ENCODE measurements at places on chromosomes 13 and 19. TPM values are rescaled to one million over a fixed set of nuclear protein-coding genes. Genes with fewer than 3 reads are reported as not detected.

GRCh38 chr19:7515645-7516151 lies at the start of gene ZNF358:
ZNF358 (plus strand) TSS chr19:7516103; CDS start chr19:7519243, 3,140 bp downstream.
- peaks cover 22% of the 10 kb centered on the region for H3K4me1 ChIP-seq
- peak within 1 kb of the TSS; percentile 71 for H3K27ac ChIP-seq
- DNase-seq = peak; percentile 91
- H3K4me3 ChIP-seq = peak within 1 kb of the TSS; percentile 74

GRCh38 chr19:58059003-58059670 lies at the start of gene ZNF135:
ZNF135 (plus strand) TSS chr19:58059282; CDS start chr19:58060003, 721 bp downstream.
- H3K36me3 ChIP-seq = peaks cover 26% of the 10 kb centered on the region
- H3K4me1 ChIP-seq = peaks cover 39% of the 10 kb centered on the region
- peak within 1 kb of the TSS; percentile 76 for H3K4me3 ChIP-seq
- no peaks in the 10 kb centered on the region for H3K27me3 ChIP-seq
- peak within 1 kb of the TSS; percentile 94 for H3K27ac ChIP-seq

Gene CELF5
- 12.7 TPM for total RNA-seq

GRCh38 chr19:3904233-3904632 lies 23.7 kb downstream of the ATCAY start:
- H3K27ac ChIP-seq = no peak overlapping the region
- peaks cover 80% of the 10 kb centered on the region for H3K36me3 ChIP-seq
- no peaks in the 10 kb centered on the region for H3K4me1 ChIP-seq

Gene SLAIN1
- 72.6 TPM for total RNA-seq

Gene LGI4
- 18.5 TPM for total RNA-seq

GRCh38 chr13:44819245-44819644 lies 170.0 kb downstream of the NUFIP1 start:
- no peaks in the 10 kb centered on the region for H3K36me3 ChIP-seq
- DNase-seq = no peak
- H3K27ac ChIP-seq = no peak overlapping the region
- H3K27me3 ChIP-seq = no peaks in the 10 kb centered on the region
- H3K4me1 ChIP-seq = no peaks in the 10 kb centered on the region
- H3K4me3 ChIP-seq = no peak overlapping the region

DNA sequence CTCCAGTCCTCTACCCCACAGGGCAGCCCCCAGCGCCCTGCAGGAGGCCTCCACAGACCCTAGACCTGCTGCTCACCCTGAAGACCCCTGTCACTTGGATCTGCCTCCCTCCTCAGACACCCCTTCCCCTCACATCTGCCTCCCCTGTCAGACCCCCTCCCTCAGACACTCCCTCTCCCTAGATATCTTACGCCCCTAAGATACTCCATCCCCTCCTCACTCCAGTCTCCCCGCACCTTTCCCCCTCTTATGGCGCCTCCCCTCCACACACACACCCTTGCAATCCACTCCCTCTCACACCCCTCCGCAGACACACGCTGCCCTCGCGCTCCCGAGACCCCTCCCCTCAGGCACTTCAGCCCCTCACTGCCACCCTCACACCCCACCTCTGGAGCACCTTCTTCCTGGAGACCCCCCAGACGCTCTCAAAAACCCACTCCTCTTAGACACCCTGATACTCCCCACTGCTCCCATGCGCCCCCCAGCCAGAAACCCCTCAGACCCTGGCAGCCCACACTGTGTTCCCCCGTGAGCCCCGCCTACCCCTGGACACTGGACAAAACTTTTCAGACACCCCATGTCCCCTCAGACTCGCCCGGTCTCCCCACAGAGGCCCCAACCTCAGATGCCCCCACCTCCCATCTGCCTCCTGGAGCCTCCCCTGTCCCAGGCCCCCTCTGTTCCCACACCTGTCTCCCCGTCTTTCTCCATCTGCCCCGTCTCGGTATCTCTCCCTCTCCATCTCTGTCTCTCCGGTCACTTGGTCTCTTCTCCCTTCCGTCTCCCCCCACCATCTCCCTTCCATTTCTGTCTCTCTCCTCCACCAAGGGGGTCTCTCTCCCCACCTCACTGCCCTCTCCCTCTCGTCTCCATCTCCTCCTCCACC lies 14.5 kb downstream of the ERFL start:
- H3K4me1 ChIP-seq = peaks cover 12% of the 10 kb centered on the region
- peaks cover 80% of the 10 kb centered on the region for H3K27me3 ChIP-seq
- DNase-seq = no peak
- H3K36me3 ChIP-seq = no peaks in the 10 kb centered on the region
- H3K4me3 ChIP-seq = no peak overlapping the region

DNA sequence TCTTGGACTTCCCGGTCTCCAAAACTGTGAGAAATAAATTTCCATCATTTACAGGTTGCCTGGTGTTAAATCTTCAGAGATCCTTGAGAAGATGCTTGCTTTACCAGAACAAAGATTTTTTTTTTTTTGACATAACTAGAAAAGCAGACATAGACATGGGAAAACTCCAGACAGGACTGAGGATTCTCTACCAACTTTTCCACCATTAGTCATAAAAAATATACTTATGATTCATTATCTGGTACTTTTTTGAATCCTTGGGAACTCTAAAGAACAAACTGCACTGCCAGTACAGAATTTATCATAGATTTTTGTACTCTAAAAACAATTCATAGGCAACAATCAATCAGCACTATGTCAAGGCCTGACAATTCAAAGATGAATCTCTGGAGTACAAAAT lies 487.6 kb downstream of the EFNB2 start:
- H3K27me3 ChIP-seq = no peaks in the 10 kb centered on the region
- no peaks in the 10 kb centered on the region for H3K36me3 ChIP-seq
- no peaks in the 10 kb centered on the region for H3K4me1 ChIP-seq
- no peak overlapping the region for H3K4me3 ChIP-seq
- no peak for DNase-seq

DNA sequence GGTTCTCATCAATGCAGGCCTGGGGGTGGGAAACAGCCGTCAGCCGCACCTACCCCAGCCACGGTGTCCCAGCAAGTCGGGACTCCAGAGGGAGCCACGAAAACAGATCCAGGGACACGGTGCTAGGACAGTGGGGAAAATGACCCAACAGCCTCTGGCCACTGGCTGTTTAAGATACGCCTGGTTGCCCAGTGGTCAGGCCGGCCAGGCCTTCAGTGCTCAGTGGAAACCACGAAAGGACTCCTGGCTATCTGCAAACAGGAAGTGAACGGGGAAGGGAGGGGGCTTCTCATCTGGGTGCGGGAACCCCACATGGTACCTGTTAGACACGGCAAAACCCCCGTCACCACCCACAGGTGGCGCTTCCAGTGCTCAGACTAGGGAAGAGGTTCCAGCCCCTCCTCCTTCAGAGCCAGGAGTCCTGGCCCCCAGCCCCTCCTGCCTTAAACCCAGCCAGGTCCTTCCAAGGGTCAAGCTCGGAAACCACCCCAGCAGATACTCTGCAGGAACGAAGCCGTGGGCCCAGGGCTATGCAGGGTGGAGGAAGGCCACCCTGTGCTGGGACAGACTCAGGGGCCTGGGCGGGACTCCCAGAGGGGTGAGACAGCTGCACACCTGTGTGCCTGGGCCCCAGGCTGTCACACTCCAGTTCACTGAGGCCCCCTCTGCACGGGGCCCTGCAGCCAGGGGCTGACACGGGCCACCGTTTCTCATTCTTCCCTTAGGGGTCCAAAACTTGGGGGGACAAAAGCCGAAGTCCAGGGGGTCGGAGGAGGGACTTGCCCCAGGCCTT lies 4.5 kb downstream of the PPP1R12C start:
- no peak for DNase-seq
- peaks cover 49% of the 10 kb centered on the region for H3K4me1 ChIP-seq
- H3K27ac ChIP-seq = peak overlapping the region; percentile 72
- no peaks in the 10 kb centered on the region for H3K27me3 ChIP-seq
- H3K4me3 ChIP-seq = no peak overlapping the region

DNA sequence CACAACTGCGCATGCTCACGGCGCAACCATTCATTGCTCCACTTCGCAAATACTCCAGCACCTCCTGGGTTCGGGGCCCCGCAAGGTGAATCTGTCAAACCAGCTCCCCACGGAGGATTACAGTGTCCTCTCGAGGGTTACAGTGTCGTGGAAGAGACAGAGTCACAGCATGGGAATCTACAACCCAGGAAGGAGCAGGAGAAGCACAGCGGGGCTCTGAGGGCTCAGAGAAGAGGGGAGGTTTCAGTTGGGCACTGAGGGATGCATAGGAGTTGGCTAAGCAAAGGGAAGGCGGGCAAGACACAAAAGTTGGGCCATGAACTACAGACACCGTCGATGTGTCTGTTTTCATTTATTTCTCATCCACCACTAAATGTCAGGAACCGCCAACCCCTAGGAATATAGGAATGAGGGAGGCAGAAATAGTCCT lies 1.0 kb upstream of the GTF2F1 start:
- H3K27me3 ChIP-seq = no peaks in the 10 kb centered on the region
- H3K27ac ChIP-seq = peak overlapping the region; percentile 98
- peak overlapping the region; percentile 83 for H3K4me3 ChIP-seq
- peaks cover 26% of the 10 kb centered on the region for H3K36me3 ChIP-seq
- no peak for DNase-seq

Gene TMPRSS9
- total RNA-seq = 0.33 TPM

Gene ZNF471
- total RNA-seq = 16.3 TPM

DNA sequence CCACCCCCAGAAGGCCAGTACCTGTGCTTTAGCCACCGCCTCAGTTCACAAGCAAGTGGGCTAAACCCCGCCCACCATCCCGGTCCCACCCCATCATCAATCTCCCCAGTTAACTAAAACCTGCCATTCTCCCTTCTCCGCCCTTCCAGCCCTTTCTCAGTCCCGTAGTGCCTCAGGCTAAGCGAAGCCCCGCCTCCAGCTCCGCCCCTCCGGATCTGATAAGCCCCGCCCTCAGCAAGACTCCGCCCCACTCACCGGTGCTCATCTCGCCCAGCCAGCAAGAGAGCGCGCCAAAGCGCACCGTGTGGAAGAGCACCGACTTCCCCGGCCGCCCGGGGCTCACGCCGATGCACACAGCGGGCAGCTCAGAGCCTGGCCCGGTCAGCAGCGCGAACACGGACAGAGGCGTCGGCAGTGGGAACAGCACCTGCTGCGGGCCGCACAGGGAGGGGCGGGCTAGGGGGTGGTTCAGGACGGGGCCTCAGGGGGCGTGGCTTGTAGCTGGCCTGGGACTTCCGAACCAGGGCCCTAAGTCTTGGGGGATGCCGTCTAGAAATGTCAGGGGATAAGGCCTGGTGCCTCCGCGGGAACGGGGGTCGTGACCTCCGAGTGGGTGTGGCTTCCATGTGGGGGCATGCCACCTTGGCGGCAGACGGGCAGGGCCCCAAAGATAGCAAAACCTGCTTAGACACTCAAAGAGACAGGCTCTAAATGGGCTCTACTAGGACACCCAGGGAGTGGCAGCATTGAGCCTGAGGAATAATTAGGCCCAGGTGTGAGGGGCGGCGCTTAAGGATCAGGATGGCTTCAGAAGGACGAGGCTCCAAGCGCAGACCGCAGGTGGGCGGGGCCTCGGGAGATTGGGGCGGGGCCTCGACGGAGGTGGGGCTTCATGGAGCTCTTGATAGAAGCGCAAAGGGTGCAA lies 21.4 kb downstream of the MAP4K1 start:
- no peaks in the 10 kb centered on the region for H3K36me3 ChIP-seq
- peak; percentile 38 for DNase-seq
- no peaks in the 10 kb centered on the region for H3K27me3 ChIP-seq
- H3K4me1 ChIP-seq = peaks cover 10% of the 10 kb centered on the region

- peak within 1 kb of the TSS; percentile 66 for H3K4me3 ChIP-seq
- H3K4me1 ChIP-seq = peaks cover 14% of the 10 kb centered on the region
- H3K27me3 ChIP-seq = no peaks in the 10 kb centered on the region
- DNase-seq = peak; percentile 64
- no peaks in the 10 kb centered on the region for H3K36me3 ChIP-seq
Observed at GRCh38 chr13:36131222-36131930, at the start of gene DCLK1. DCLK1 (minus strand) TSS chr13:36131382.

DNA sequence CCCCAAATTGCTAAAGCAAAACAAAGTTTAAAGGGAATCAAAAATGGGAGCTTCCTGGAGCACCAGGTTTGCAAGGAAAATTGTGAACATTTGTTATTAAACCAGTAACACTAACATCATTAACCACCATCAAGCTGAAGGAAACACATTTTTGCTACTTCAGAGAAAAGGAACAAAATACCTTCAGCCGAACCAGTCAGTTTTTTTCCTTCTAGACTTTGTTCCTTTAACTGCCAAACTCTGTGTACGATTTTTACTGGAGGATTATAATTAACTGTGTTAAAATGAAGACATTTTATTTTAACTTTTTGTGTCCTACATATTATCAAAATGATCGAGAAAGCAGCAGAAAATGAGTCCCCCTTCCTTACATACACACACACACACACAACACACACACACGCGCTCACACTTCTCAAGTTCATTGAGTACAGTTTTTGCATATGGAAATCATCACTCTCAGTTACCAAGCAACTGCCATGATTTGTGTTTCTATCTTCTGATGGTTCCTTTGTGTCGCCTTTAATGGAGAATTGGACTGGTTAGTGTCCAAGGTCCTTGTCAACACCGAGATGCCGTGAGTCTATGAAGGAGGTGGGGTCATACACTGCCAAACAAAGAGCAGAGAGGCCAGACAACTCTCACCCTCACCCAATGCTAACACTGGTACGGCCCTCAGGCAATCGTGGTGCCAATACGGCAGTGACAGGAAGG lies 9.8 kb upstream of the SERP2 start:
- no peak overlapping the region for H3K4me3 ChIP-seq
- H3K27ac ChIP-seq = no peak overlapping the region
- H3K36me3 ChIP-seq = no peaks in the 10 kb centered on the region
- DNase-seq = peak; percentile 51
- H3K27me3 ChIP-seq = no peaks in the 10 kb centered on the region

- H3K4me1 ChIP-seq = peaks cover 7% of the 10 kb centered on the region
- H3K27me3 ChIP-seq = no peaks in the 10 kb centered on the region
- no peak for DNase-seq
- peaks cover 68% of the 10 kb centered on the region for H3K36me3 ChIP-seq
- H3K27ac ChIP-seq = no peak overlapping the region
- H3K4me3 ChIP-seq = no peak overlapping the region
Observed at GRCh38 chr13:112880976-112881540, 88.0 kb upstream of the MCF2L start.

- peaks cover 11% of the 10 kb centered on the region for H3K36me3 ChIP-seq
- no peaks in the 10 kb centered on the region for H3K27me3 ChIP-seq
- H3K27ac ChIP-seq = no peak overlapping the region
- DNase-seq = no peak
Observed at GRCh38 chr13:24008679-24009078, 111.4 kb upstream of the C1QTNF9B start.

DNA sequence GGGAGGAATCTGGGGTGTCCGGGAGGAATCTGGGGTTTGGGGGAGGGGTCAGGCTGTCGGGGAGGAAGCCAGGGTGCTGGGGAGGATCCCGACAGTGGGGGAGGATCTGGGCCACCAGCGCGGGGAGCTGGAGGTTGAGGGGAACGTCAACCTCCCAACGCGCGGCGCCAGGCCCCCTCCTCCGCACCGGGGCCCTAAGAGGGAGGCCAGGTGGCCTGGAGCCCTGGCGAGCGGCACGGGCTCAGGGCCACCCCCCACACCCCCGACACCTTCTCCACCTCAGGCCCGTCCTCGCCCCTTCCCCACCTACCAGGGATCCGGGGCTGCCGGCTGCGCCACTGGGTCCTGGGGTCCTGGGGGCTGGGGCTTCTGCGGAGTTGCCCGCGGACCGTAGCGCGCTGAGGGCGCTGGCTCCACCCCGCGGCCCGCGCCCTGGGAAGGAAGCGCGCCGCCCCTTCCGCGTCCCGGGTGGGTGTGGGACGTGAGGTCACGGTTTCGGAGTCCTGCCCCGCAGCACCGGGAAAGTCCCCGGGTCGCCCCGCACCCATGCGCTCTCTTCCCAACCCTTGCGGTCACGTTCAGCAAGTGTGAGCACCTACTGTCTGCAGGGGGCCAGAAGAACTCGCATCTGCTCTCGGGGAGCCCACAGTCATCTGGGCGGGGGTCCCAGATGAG lies at the start of gene TICAM1:
Gene TICAM1, minus strand, starts transcription at position 409 of the 675 bp plus-strand sequence. CDS start 13,335 bp downstream, outside the sequence.
- H3K27me3 ChIP-seq = peaks cover 2% of the 10 kb centered on the region
- peak within 1 kb of the TSS; percentile 69 for H3K4me3 ChIP-seq
- no peak within 1 kb of the TSS for H3K27ac ChIP-seq
- H3K36me3 ChIP-seq = no peaks in the 10 kb centered on the region
- H3K4me1 ChIP-seq = peaks cover 20% of the 10 kb centered on the region
- DNase-seq = no peak
